ENCODE measurements at places on chromosomes 6 and 20. TPM values are rescaled to one million over a fixed set of nuclear protein-coding genes. Genes with fewer than 3 reads are reported as not detected.

The HLA-DRA gene
- polyA plus RNA-seq = 65.7 TPM

The RGS17 gene
- polyA plus RNA-seq = 0.30 TPM

The UFL1 gene
- 15.1 TPM for polyA plus RNA-seq

The EYS gene
- polyA plus RNA-seq = not detected

The FILIP1 gene
- polyA plus RNA-seq = 63.1 TPM

The UBD gene
- not detected for polyA plus RNA-seq

The ATP6V1G2 gene
- polyA plus RNA-seq = 1.3 TPM

The ATP9A gene
- 4.4 TPM for polyA plus RNA-seq

DNA sequence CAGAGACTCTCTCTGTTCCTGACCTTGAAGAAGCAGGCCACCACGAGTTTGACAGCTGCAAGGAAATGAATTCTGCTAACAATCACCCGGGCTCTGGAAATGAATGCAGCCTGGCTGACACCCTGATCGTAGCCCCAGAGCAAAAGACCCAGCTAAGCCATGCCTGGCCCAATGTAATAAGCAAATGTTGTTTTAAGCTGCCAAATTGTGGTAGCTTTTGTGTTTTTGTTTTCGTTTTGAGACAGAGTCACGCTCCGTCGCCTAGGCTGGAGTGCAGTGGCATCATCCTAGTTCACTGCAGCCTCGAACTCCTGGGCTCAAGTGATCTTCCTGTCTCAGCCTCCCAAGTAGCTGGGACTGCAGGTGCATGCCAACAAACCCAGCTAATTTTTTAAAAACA is 3.3 kb upstream of the OXT start:
- DNase-seq = no peak

- DNase-seq = peak; percentile 72
Measured at GRCh38 chr6:158801655-158802294, 17.4 kb downstream of the EZR start.

- DNase-seq = no peak
Measured at GRCh38 chr6:24936641-24937317, 1.0 kb upstream of the RIPOR2 start.

GRCh38 chr6:700490-700889 is 7.6 kb upstream of the EXOC2 start:
- DNase-seq = no peak

DNA sequence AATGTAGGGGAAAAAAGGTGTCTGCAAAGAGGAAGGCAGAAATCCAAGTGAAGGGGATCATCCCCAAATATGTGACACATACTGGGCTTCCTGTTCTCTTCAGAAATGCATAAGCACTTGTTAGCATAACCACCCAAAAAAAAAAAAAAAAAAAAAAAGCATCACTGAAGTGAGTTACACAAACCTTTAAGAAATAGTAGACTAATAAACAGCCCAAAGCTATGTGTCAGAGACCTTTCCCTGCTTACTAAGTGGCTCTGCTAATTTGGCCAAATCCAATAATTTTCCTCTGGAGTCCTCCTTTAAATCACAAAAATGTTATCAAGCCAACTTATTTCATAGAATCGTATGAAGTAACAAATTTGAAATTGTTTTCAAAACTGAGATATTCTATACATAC is 7.5 kb upstream of the DST start:
- DNase-seq = no peak

DNA sequence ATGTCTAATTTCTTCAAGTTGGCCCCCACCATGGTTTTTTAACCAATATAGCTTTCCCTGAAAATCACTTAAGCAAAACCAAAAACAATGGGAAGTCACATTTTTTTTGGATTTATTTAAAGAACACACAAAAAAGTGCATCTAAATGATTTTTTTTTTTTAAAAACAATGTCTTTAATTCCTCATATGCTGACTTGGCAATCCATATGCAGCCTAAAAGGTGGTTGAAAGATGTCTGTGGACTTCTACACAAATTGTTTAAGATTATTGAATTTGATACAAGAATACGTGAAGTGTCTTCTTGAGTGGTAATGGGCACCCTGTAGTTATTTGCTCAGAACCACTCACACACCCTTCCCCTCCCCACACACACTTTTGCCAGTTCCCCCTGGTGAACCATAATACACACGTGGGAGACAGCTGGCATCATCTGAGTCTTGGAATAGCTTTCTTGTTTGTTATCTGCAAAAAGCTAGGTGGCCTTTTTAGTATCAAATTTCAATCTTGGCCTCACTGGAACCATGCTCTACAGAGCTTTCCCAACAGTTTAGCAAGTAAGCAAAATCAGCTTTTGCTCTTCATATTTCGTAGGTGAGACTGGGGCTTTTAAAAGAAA is 60.9 kb upstream of the TULP1 start:
- DNase-seq = no peak

- DNase-seq = no peak
Measured at GRCh38 chr20:14896569-14896968, 559.2 kb upstream of the FLRT3 start.

DNA sequence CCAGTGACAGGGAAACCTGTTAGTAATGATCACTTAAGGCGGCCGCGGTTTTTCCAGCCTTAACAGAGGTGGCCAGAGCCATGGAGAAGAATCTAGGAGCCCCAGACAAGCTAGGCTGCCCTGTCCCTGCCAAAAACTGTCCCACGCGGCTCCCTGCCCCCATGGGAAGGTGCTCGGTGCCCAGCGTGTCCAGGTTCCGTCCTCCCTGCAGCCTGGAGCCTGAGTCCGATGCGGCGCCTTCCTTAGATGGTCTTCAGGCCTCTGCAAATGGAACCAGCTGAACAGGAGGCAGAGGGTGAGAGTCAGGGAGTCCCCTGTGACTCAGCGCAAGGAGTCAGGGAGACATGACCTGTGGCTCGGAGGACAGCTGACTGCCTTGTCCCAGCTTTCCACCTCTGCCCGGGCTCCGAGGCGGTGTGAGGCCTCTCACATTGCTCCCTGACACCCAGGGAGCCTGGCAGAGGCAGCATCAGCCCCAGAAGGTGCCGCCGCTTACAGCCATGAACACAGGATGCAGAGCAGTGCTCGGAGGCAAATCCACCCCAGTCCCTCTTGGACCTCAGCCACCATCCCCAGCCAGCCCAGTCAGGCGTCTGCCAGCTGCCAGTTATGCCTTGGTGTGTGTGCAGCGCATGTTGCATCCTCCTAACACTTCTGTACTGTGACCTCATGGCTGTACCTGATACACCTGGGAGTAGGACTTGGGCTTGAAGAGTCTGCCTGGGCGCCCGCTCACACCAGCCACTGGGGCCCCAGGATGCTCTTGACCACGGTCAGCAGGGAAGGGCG is 377.7 kb downstream of the CDH4 start:
- no peak for DNase-seq

DNA sequence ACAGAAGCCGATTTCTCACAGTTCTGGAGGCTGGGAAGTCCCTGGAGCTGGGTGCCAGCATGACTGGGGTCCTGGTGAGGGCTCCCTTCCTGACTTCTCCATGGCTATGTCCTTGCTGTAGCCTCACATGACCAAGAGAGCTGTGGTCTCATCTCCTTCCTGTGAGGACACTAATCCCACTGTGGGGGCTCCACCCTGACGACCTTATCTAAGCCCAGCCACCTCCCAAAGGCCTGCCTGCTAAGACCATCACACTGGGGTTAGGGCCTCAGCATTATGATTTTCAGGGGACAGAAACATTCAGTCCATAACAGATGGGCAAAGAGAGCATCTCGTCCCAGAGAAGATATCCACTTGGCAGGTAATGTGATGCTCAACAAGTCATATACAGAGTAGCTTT is 16.8 kb downstream of the RPP40 start:
- no peak for DNase-seq

DNA sequence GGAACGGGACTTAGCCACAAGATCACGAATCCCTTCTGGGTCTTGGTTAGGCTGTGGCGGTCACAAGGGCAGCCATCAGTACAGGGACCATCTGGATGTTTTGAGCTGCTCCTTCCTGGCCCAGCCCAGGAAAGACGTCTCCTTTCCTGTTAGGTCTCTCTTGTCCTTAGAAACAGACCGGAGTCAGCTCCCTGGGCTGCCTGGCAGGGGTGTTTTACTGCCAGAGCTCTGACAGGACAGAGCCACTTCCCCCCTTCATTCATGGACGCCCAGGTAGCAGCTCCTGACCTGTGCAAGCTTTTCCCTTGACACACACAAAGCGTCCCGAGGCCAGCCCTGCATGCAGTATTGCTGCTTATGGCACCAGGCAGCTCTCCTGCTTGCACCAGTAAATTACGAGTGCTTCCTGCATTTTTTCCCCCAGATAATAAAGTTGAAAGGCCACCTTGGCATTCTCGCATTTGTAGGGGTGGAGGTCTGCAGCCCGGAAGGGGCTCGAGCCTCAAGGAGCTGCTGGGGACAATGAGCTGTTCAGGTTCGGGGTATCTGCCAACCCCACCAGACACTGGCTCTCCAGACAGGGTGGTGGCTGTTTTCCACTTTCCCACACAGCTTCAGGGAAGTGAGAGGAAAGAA is 87.4 kb downstream of the NOL4L start:
- no peak for DNase-seq

- DNase-seq = no peak
Measured at GRCh38 chr6:142744836-142745235, 200.1 kb downstream of the HIVEP2 start.

DNA sequence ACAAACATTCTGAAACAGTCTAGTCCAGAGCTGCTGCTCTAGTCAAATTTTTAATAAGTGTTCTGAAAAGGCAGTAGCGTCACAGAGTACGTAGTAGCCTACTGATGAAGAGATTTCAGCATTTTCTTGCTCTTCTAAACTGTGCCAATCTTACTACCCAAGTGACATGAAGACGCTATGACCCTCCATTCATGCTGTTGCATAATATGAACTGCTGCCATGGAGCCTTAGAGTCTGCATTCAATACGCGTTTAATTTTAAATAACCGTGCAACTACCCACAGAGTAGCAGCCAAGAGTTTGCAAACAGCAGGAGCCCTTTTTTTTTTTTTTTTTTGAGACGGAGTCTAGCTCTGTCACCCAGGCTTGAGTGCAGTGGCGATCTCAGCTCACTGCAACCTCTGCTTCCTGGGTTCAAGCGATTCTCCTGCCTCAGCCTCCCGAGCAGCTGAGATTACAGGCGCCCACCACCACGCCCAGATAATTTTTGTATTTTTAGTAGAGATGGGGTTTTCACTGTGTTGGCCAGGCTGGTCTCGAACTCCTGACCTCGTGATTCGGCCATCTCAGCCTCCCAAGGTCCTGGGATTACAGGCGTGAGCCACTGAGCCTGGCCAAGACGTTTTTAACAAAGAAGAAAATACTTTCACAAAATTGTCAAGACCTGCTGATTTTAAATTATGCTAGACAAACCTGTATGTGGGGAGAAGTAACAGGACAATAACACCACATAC is 44.3 kb downstream of the EZR start:
- no peak for DNase-seq

GRCh38 chr20:51094221-51094620 is 71.3 kb upstream of the KCNG1 start:
- no peak for DNase-seq

- no peak for DNase-seq
Measured at GRCh38 chr6:43128926-43129325, 42.1 kb upstream of the SRF start.

DNA sequence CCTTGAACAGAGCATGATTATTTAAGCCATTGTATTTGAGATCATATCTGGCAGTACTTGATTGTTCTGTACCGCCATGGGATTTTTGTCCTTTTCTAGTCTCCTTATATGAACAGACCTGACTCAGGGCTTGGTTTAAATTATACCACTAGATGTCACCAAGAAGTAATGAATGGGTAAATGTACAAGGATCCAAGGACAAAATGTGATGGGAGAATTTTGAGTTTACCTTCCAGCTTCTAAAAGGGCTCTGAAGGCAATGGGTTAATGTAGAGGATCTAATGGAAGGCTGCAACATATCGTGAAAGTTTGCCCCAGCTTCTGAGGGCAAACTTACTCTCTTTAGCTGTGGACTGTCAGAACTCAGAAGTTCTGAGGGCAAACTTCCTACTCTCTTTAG is 12.0 kb downstream of the RNF8 start:
- no peak for DNase-seq

DNA sequence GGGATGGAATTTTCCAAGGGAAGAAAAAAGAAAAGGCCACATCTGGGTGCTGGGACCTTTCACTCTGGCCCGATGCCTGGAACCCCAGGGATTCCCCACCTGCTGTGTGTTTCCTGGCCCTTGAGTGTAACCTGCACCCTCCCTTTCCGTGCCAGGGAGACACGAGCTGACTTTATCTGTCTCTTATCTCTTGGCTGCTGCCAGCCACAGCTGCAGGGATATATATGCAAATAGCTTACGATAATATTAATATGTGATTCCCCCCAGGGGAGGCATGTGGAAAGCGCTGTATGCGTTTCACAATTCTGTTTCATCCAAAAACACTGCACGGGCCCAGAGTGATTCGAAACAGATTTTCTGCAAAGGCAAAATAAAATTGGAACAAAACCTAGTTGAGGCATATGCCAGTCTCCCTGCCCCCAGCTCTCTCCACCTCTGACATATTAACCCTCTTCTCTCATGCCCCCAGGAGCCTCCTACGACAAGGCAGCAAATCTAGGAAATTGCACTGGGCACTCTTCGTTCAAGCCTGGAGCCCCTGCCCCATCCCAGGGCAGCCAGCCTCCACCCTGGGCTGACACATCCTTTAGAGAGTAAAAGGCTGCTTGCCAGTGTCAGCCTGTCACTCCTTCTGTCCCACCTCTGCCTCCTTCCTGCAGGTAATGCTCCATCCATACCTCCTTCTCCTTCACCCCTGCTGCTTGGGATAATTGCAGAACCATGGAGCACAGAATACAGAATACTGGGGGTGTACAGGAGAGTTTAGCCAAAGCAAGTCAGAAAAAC is 1.3 kb downstream of the RIPOR3 start:
- DNase-seq = peak; percentile 49

GRCh38 chr20:37969949-37970855 is 63.1 kb downstream of the TTI1 start:
- no peak for DNase-seq

DNA sequence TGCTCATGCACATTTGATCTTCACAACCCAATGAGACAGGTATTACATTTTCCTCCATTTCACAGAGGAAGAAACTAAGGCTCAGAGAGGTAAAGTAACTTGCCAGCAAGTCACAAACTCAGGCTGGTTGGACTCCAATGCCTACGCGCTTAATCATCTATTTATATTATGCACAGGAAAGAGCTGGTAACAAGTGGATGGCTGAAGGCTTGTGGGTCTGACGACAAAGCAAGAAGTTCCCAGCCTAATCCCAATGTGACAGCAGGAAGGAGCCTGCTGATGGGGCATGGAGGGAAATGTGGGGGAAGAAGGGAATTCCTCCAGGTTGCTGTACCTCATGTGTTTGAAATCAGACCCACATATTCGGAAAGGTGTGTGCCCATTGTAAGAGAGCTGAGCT is 3.9 kb downstream of the CDH22 start:
- DNase-seq = no peak

DNA sequence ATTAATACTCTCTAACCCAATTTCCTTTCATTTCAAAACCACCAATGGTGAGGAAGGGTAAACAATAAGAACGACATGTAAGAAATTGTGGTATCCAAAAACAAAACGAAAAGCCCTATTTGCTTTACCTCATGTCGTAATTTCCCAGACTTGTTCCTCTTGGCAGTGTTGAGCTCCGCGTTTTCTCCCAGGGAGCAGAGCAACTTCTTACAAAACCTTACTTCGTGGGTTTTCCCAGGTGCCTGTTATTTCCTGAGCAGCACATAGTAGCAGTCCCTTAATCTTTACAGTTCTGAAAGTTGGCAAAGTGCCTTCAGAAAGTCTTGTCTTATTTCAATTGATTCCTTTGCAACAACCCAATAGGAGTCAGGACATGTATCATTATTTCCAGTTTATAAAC is 207.9 kb upstream of the MARCKS start:
- no peak for DNase-seq

- no peak for DNase-seq
Measured at GRCh38 chr6:135191508-135192255, 10.6 kb downstream of the MYB start.

GRCh38 chr20:58693226-58694006 is 816 bp downstream of the NPEPL1 start:
- no peak for DNase-seq

Measured in heart left ventricle (tissue), 16 donors.